Right renal cortex interstitium (tissue), 3 donors: ENCODE measurements at places on chromosomes 1 and 21. TPM values are rescaled to one million over a fixed set of nuclear protein-coding genes. Genes with fewer than 3 reads are reported as not detected.

DNA sequence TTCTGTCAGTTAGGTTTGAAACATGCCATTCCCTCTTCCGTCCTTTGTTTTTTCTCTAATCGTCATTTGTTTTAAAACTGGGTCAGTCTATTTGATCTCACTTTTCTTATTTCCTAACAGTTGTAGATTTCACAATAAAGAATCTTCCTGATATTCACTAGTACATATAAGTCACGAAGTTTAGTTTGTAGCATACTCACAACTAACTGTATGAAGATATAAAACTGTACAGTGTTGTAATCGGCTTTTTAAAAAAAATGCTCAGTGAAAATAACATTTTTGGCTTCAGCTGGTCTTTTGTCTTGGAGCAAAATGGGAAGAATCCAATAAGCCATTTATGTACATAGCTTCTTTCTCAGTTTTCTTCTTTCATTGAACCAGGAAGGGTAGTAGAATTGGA is 78.3 kb downstream of the NCAM2 start:
- no peak for DNase-seq

DNA sequence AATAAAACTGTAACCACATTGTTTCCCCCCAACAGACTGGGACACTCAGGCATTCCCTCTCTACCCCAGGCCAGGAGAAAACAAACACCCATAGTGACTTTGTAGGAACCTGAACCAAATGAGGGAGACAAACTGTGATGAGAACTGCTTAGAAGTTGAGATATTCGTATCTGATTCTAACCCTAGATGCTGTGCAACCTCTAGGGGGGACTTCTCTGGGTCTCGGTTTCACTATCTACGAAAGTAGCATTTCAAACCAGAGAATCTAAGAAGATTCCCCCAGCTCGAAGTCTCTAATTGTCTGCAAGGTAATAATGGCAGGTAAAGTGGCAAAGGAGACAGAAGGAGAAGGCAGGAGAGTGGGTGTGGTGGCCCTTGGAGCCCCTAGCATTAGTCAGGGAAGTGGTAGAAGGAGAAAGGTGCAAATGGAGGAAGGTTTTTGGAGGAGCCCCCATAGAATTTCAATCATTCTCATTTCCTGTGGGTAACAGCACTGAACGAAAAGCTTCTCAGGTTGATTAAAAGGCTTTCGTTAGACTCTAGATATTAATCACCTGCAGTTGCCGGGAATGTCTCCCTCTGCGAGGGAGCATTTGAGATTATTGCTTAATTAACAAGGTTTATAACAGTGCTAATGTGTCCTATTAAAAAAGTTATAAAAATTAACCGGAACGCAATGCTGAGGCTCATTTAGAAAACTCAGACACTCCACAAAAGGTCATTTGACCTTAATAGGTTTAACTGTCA is 46.4 kb downstream of the BEND5 start:
- DNase-seq, result no peak

- DNase-seq, result no peak
Observed at GRCh38 chr1:2504225-2504948, 22.0 kb downstream of the PANK4 start.

DNA sequence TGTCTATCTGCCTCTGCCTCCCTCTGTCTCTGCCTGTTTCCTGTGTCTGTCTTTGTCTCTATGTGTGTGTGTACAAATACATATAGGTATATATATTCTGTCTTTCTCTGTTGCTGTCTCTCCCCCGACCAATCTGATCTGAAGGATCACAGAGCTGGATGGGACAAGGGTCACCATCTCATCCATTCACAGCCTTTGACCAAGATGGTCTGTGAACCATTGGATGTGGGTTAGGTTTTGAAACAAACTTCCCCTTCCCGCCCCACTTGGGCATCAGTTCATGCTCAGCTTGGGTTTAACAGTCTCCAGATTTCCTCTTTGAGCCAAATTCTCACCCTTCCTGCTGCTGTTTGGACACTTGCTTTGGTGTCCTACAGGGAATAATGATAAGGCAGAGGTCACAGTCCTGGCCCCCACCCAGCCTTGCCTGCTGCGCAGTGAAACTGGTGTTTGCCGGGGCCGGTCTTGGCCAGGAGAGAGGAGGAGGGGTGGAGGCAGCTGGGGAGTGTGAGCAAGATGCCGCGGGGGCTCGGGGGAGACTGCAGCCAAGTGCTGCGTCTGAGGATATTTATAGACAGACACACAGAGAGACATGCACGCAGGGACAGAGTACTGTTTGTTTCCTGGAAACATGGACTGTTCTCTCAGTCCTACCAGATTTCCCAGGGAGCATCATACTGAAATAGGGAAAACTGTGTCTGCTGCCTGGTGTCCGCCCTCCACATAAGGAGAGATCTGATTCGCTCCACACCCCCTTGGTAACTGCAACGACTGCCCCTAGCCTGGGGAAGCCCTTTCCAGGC is 27.0 kb upstream of the BTG2 start:
- DNase-seq, result no peak

DNA sequence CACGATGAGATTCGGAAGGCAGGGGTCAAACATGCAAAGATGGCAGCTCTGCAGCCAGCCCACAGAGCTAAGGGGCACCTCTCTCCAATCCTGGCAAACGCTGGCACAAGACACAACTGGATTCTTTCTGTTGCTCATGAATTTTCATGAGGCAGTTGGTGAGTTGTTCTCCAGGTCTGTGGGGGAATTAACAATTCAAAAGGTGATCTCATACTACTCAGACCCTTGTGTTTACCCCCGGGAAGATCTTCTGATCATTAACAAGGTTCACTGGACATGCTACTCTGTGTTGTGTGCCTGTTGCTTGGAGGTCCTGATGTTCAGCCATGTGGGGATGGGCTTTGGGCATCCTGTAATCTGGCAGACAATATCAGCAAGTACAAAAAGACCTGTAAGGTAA is 128.9 kb downstream of the HHAT start:
- DNase-seq, result no peak

DNA sequence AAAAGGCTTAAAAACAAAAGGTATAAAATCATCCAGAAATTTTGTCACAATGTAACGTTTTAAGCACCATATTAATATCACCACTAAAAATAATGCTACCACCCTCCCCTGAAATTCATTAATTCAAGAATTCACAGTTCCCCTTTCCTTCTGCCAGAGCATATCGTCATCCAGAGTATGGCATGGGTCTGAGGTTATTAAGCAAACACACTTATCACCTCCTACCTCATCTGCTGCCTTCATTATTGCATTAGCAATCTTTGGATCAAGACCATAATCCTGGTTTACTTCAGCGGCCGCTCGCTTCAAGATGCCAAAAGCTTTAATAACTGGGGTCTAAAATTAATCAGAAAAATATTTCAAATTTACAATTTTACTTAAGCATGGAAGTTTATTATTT is 6.2 kb downstream of the FH start:
- DNase-seq, result no peak

DNA sequence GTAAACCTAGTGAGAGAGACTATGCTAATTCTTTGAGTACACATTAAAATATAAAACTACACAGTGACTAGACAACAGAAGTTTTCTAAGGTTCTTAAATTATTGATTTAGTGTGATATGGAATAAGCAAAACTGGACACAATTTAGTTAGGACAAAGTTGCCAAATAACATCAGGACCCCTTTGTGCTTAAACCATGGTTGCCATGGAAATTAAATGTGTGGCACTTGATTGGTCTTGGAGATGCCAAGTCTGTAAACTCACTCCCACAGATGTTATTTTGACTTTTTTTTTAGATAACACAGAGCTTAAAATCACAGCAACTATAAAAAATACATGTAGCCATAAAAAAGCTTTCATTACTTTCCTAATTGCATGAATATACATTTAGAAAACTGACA is 234.6 kb downstream of the BRINP3 start:
- no peak for DNase-seq

- no peak for DNase-seq
Observed at GRCh38 chr1:162626094-162626493, 6.2 kb upstream of the DDR2 start.

GRCh38 chr21:40490408-40490807 is 356.6 kb downstream of the DSCAM start:
- DNase-seq, result no peak

DNA sequence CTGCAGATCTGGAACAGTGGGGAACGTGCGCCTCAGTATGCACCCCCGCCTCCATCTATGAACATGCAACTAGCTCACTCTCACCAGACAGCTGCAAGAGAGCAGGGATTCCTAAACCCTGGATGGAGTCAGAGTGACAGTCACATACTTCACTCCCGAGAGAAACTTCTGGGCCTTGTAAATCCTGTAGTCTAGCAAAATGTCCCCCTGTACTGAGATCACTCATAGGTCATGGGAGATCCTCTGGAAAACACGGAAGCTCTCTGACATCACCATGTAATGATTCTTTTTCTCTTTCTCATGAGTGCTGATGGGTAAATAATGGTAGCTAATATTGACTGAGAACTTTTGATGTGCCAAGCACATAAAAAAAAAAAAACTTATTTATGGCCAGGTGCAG is 23.4 kb upstream of the TARDBP start:
- DNase-seq, result no peak

DNA sequence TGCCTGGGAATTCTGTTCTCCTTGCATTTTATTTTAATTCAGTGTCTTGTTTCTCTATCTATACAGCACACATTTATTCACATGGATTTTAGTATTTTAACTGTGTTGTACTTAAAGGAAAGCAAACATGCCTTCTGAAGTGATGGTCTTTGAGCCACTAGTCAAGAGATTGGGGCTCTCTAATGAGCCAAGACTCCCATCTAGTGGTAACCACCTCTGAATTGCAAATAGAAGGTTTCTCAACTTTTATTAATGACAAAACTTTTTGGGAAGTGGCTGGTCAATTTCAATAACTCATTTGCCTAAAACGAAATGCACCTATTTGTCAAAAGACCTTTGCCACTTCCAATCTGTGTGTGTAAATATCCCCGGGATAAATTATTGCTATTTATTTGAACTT is 199.6 kb downstream of the LTN1 start:
- no peak for DNase-seq

GRCh38 chr1:111507411-111508201 is 4.2 kb upstream of the ADORA3 start:
- DNase-seq, result no peak

GRCh38 chr21:34611528-34611927 is 3.4 kb downstream of the RCAN1 start:
- no peak for DNase-seq

DNA sequence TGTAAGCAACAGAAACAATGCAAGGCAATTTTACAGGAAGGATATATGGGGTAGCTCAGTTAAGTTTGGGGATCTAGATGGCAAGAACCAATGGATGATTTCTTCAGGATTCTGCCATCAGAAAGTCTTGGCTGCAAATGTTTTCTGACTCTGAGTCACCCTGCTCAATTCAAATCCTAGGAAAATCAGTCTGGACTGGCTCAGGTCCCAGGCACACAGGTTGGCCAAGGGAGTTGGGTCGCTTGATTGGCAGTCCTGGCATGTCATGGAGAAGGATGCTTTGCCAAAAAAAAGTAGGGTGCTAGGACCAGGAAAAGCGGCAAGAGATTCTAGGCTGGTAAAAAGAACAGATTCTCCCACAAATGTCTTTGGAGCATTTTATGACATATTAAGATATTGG is 28.9 kb upstream of the S1PR1 start:
- no peak for DNase-seq

- no peak for DNase-seq
Observed at GRCh38 chr21:15842565-15842880, 112.7 kb downstream of the USP25 start.

- no peak for DNase-seq
Observed at GRCh38 chr1:20184997-20185833, 681 bp upstream of the UBXN10 start.

- DNase-seq, result no peak
Observed at GRCh38 chr1:12285496-12286143, 55.8 kb downstream of the VPS13D start.

DNA sequence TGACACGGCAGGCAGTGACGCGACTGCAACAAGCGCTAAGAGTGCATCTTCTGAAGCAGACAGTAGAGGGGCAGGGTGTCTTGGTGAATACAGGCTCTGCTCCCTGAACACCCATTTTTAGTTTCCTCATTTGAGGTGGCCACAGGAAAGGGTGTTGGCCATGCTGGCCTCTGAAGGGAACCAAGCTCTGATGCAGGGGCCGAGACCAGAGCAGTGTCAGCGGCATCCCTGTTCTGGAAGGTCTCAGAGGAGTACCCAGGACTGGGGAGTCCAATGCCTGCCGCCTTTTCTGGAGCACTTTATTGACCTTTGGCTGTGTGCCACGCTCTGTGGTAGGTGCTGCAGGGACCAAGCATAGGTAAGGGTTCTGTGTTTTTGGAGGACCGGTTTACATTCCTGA is 100.4 kb downstream of the KCNJ6 start:
- DNase-seq, result no peak

DNA sequence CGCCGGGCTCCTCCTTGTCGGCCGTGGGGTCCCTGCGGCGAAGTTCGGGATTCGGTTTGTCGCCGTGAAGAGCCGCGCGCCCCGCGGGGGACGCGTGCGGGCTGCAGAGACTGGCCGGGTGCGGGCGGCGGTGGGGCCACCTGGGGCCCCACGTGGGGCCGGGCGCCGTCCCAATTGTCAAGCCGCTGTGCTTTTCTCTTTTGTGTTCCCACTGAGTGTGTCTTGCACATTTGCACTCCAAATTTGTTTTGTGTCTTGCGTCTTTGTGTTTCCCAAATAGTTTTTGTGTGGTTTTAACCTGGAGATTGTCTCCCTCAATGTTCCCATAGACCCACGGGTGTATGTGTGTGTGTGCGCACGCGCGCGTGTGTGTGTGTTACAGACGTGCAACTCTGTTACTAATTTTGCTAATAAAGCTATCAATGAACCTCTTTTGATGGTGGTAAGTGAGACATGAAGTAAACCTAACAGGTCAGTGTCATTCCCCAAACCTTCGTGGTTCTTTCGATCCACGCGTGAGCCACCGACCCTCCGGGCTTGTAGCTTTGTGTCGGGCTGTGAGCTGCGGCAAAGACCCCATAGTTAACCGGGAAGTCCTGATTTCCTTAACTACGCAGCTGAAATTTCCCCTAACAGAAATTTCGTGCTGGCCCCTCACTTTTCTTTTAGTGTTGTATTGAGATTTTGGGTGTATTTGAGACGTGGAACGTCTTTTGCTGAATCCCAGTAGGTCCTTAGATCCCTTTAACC is 708 bp downstream of the PRDM2 start:
- no peak for DNase-seq

DNA sequence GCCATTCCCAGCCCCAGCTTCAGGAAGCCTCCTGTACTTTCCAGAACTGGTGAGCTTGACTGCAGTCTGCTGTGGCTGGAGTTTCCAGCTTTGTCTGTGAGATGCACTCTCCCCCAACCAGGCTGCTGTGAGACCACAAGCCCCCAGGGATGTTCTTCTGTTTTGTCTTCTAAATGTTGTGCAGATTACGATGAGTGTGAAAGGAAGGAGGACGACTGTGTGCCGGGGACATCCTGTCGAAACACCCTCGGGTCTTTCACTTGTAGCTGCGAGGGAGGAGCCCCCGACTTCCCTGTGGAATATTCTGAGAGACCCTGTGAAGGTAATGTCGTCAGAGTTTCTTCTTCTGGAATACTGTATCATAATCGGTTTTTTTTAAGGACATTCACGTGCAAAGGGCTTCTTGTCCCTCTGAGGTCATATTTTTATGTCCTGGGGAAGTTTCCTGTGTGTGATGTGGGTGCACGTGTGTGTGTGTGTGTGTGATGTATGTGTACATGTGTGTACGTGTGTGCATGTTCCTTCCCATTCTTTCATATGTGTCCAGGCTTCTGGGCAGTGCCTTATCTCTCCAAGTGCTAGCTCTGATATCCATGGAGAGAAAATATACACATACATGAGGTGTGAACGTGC is 49.9 kb downstream of the UMODL1 start:
- DNase-seq, result no peak

RHEX gene
- 1.6 TPM for polyA plus RNA-seq

TAGLN2 gene
- polyA plus RNA-seq, result 116 TPM

EFCAB14 gene
- 110 TPM for polyA plus RNA-seq

VPS13D gene
- polyA plus RNA-seq, result 27.2 TPM

TMEM200B gene
- polyA plus RNA-seq, result 13.7 TPM

SGIP1 gene
- 13.8 TPM for polyA plus RNA-seq

SAMD13 gene
- polyA plus RNA-seq, result 7.1 TPM

C1QA gene
- polyA plus RNA-seq, result 9.1 TPM
